ENCODE measurements at places on chromosomes 6 and 20.

GRCh38 chr6:74598462-74599393, 607.1 kb downstream of the COL12A1 start:
- peak; percentile 64 for DNase-seq

DNA sequence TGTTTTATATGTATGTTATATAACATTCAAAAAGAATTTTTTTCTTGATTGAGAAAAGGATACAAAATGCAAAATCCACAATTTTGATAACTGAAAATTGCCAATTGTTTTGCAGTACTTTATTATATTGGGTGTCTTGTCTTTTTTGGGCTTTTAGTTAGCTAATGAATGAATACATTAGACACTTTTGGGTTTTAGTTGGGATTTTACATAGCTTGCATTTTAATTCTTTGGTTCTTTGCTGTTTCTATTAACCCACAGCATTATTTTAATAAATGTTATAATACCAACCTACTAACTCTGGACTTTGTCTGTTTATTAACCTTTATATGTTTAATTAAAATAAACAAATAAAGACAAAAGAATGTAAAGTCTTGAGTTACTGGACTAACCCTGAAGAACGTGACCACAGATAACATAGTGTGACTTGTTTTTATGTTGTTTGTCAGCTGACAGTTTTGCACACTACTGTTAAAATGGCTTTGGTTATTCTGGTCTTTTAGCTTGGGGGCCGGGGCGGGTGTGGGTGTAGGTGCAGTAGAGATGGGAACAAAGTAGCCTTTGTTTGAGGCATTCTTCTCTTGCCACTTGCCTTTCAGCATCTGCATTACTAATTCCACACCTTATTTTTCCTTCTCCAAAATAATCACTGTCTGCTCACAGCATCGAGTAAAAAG, 159.1 kb downstream of the QKI start:
- no peak for DNase-seq

DNA sequence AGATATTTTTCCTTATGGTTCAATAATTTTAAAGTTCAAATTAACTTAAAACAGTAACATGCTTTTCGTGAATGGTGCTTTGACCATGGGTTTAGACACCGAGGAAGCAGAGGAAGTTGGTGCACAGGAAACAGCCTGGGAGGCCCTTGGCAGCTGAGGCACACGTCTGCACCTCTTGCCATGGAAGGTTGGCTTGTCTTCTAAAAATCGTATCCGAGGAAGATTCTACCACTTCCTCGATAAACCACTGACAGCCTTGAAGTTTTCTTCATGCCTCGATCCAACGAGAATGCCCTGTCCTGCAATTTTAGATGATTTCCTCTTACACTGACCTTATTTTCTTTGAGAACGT, 12.2 kb downstream of the DLL1 start:
- DNase-seq: no peak

DNA sequence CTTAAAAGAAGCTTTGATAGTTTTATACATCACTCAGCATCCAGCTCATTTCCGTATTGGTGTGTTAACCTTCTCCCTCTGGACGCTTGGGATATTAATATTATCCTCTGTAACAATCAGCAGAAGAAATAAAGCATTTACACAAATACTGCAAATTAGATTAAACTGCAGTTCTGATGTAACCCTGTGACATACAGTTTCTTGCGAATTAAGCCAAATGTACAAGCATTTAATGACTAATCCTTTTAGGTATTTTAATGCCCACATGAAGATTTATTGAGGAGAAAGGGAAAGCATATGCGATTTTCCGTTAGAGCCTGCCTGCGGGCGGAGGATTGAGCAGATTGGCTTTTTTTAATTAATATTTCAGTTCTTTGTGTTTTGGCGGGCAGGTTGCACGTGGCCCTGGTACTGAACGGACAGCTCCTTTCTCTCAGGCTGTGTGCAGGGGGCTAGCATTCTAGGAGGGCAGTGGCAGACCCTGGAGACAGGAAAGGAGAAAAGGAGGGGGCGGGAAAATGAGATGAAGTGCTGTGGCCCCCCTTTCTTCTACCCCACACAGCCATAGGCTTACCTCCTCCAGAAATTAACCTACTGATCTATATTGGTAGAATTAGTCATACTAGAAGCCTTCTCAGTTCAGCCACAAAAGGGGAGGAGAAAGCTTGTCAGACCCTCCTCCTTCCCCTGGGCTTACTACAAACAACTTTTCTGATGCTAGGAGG, 14.1 kb upstream of the TFAP2D start:
- no peak for DNase-seq

DNA sequence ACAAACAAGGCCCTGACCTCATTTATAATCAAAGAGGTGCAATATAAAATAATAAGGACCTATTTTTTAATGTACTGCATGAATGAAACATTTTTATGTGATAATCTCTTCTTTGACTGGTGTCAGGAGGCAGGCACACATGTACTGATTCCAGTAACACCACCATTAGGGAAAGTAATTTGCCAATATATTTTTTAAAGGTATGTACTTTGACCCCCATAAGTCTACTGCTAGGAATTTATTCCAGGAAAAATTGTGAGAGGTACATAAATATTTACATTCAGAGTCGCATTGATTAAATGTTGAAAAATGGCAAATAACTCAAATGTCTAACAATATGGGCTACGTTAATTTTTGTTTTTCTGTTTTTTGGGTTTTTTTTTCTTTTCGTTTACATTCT, 325.4 kb upstream of the PRDM1 start:
- DNase-seq: no peak

GRCh38 chr20:51249215-51249614, 226.3 kb upstream of the KCNG1 start:
- DNase-seq: no peak

- no peak for DNase-seq
Measured at GRCh38 chr20:8213270-8213669, 81.2 kb downstream of the PLCB1 start.

DNA sequence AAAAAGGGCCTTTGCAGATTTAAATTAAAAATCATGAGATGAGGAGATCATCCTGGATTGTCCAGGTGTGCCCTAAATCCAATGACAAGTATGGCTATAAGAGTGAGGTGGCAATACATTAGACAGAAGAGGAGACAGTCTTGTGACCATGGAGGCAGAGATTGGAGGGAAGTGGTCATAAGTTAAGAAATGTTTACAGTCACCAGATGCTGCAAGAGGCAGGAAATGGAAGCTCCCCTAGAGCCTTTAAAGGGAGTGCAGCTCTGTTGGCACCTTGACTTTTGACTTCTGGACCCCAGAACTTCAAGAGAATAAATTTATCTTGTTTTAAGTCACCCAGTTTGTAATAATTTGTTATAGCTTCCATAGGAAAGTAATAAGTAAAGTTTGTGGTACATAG, 61.1 kb downstream of the HMGN3 start:
- no peak for DNase-seq

DNA sequence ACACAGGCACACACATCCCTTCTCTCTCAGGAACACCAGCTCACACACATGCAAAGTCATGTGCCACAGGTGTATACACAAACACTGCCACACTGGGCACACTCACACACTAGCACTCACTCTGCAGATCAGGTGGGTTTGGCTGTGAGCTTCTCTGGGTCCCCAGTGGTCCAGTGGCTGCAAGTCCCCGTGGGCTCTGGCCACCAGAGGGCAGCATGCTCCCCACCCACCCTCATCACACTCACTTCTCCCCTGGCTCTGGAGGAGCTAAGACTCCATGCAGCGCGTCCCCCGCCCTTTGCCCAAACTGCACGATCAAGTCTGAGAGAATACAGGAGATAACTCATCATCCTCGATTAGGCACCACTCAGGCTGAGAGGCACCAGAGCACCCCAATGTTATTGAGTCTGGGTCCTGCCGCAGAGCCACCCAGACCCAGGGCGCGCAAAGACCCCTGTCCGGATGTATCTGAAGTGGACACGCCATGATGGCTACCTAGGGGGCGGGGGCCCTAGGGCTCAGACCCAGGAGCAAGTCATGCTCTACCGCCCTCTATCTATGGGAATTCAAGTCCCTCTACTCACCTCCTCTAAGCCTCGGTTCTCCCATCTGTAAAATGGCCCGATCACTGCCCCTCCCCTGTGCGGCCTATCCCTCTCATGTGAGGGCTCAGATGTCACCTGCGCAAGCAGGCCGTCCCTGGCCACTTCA, 90.5 kb downstream of the GRM4 start:
- DNase-seq: peak; percentile 13

DNA sequence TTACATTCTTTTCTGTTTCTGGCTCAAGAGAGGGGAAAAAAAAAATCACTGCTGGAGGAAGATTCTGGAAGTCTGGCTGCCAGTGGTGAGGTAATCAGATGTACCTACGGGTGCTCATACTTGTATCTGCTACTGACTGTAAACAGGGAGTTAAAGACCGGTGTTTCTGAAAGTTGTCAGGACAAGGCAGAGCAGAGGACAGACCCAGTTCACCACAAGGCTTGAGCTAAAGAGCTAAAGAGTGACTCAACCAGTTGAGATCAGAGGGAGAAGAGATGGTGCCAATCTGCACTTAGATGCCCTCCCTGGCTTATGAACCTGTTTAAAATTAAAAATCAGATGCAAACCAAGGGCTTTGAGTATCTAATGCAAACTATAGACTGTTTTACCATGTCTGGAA, 55.4 kb downstream of the CEP162 start:
- no peak for DNase-seq

GRCh38 chr6:46510651-46511050, 19.4 kb upstream of the RCAN2 start:
- DNase-seq: no peak

DNA sequence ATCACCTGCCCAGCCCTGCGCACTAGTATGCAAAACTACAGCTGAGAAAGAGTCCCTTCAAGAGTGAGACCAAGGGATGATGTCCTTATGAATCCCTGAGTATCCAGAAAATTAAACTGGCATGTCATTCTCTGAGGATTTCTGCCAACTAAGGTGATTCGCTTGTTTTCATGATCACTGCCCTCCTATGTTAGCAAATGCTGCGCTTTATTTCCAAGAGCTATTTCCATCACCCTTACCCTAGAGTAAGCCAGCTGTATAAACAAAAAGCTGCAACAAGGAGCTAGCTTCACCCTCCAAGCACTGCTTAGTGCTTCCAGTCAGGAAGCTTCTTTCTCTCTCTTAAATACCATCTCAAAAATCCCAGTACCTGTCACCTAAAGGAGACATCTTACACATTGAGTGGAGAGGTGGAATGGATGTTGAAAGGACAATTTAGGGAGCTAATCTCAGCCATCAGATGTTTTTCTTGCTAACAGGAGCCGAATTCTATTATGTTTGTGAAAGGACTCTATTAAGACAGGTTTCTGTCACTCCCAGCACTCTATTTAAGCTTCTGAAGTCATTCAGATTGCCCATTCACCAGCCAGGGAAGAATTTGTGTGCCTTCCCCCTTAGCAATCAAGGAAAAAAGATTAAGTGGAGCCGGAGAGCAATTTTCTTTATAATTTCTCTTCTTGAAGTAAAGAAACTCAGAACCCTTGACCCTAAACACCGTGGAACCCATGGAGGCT, 322.2 kb downstream of the NRN1 start:
- DNase-seq: no peak

- DNase-seq: no peak
Measured at GRCh38 chr20:57480444-57481160, 44.3 kb downstream of the CTCFL start.

GRCh38 chr20:45181639-45182038, 6.9 kb downstream of the PI3 start:
- DNase-seq: no peak

DNA sequence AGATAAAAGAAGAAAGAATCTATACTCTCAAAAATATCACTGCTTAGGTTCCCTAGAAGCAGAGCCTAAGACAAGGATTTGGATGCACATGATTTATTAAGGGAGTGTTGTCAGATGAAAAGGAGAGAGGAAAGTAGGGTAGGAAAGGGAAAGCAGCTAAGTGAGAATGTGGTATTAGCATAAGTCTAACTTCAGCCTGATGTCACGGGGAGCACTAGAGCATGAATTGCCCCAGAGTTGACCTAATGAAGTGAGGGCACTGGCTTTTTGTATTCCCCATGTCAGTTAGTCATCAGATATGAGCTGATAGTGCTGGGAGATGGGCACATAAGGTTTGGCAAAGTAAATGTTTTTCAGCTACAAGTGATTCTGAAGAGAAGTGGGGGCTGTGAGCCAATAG, 129.0 kb upstream of the THEMIS start:
- no peak for DNase-seq

GRCh38 chr20:7660165-7660564, 280.1 kb downstream of the HAO1 start:
- no peak for DNase-seq

- DNase-seq: no peak
Measured at GRCh38 chr6:158501360-158502262, 58.3 kb upstream of the TMEM181 start.

GRCh38 chr20:17343091-17343490, 116.3 kb downstream of the PCSK2 start:
- no peak for DNase-seq

DNA sequence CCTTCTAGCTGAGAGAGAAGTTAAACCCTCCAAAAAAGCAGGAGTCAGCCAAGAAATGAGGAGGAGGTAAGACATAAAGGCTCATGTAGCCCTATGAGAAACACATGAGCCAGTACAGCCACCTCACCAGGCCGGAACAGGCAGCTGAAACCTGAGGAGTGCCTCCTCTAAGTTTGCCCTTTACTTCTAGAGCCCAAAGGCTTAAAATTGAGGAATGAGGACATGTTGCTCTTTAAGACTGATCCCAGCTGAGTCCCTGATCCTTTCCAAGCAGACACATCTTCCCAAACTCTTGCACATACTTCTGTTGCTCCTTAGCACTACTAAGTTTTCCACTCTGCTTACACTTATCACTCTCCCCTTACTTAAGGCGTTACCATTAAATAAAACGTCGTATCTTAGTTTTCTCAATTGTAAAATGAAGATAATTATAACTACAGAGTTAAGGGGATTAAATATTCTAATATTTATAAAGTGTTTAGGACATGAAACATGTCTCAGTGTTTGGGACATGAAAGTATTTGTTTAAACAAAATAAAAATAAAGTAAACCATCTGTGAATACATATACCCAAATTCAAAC, 124.0 kb downstream of the OGFRL1 start:
- DNase-seq: no peak

- DNase-seq: no peak
Measured at GRCh38 chr20:18589941-18590674, 2.3 kb downstream of the DTD1 start.

- no peak for DNase-seq
Measured at GRCh38 chr6:28638787-28639430, 113.2 kb downstream of the GPX5 start.

- DNase-seq: no peak
Measured at GRCh38 chr6:14472986-14473337, 355.4 kb downstream of the CD83 start.

GRCh38 chr6:77019081-77019480, 444.2 kb downstream of the HTR1B start:
- no peak for DNase-seq

DNA sequence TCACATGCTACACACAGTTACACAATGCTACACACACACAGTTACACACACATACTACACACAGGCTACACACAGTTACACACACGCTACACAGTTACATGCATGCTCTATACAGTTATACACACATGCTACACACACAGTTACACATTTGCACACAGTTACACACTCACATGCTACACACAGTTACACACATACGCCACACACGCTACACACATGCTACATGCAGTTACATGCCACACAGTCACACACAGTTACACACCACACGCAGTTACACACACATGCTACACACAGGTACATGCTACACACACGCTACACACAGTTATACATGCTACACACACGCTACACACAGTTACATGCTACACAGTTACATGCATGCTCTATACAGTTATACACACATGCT, 15.6 kb downstream of the MYT1 start:
- no peak for DNase-seq

- no peak for DNase-seq
Measured at GRCh38 chr6:104281370-104281769, 578.3 kb downstream of the HACE1 start.

- DNase-seq: peak; percentile 33
Measured at GRCh38 chr20:51462566-51463276, 79.8 kb downstream of the NFATC2 start.
